D721Med (cell line): ENCODE measurements at places on chromosomes 3 and 15.
A peak's percentile ranks its signal among the peaks of the same experiment; 100 is the strongest.

DNA sequence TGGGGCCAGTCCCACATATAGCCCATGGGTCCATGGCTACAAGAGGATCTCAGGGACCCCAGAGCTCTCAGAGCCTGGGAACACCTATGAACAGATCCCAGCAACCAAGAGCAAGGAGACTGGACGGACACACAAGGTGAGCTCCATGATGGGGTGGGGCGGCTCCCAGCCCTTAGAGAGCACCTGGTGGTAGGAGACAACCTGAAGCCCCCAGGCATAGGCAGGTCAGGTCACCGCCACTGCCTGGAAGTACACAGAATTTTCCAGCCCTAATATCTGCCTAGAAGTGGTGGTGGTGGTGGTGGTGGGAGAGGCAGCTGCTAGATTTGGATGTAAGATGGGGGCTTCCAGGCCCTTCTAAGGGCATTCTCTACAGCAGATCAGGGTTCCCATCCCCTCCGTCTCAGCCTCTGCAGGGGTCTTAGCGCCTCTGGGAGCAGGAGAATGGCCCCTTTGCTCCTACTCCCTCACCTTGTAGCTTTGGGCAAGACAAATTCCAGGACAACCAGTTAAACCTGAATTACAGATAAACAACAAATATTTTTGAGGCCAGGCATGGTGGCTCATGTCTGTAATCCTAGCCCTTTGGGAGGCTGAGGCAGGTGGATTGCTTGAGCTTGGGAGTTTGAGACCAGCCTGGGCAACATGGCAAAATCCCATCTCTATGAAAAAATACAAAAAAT lies 9.2 kb downstream of the SH2D7 start:
- DNase-seq, result no peak

GRCh38 chr15:47349179-47349578 lies 368.1 kb upstream of the SEMA6D start:
- no peak for DNase-seq

DNA sequence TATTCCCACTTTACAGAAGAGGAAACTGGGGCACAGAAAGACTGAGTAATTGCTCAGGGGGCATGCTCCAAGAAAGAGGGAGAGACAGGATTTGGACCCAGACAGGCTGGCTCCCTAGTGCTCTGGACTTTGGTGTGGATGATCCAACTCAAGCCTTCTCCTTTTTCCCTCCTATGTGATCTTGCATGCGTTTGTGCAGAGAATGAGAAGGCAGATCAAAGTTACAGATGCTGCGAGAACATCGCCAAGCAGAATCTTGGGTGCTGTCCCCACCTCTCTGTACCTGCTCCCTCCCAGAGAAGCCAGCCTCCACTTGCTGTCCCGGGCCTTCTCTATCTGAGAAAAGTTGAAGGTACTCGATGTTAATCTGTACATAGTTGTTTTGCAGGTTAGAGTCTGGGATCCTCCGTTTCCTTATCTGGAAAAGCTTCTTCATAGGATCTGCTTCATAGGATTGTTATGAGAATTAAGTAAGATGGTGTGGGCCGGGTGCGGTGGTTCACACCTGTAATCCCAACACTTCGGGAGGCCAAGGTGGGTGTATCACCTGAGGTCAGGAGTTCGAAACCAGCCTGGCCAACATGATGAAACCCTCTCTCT lies 10.2 kb downstream of the GNB5 start:
- DNase-seq, result no peak

- DNase-seq, result no peak
These were observed 75.1 kb downstream of the STAC start for GRCh38 chr3:36455406-36455805.

- DNase-seq, result no peak
These were observed 8.2 kb downstream of the CHST2 start for GRCh38 chr3:143127801-143128200.

DNA sequence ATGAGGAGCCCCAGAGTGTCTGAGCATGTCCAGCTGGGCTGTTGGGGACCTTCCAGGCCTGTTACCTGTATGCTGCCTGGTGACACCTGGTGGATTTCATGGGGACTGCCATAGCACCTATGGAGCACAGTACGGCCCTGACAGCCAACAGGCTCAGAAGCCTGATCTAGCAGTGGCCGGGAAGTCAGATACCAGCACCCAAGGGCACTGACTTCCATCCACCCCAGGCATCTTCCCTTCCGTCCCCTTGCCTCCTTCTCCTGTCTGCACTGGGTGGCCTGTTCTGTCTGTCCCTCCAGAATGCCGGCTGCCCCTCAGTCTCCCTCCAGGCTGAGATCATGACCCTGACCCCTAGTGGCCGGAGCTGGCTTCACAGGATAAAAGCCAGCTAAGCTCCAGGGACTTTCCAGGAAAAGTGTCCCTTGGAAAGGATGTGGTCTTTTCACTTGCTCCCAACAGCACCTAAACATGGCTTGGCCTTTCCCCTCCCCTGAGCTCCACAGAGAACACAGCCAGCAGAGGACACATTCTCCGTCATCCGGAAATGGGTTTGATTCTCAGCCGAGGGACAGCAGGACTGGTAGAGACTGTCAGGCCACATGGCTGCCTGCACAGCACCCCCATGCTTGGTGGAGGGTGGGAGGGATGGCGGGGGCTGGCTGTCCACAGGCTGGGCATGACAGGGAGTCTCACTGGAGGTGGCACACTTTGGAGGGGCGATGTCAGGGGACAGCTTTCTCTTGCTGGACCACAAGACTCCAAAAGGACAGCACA lies 9.5 kb downstream of the RPS17 start:
- DNase-seq, result peak; percentile 59

DNA sequence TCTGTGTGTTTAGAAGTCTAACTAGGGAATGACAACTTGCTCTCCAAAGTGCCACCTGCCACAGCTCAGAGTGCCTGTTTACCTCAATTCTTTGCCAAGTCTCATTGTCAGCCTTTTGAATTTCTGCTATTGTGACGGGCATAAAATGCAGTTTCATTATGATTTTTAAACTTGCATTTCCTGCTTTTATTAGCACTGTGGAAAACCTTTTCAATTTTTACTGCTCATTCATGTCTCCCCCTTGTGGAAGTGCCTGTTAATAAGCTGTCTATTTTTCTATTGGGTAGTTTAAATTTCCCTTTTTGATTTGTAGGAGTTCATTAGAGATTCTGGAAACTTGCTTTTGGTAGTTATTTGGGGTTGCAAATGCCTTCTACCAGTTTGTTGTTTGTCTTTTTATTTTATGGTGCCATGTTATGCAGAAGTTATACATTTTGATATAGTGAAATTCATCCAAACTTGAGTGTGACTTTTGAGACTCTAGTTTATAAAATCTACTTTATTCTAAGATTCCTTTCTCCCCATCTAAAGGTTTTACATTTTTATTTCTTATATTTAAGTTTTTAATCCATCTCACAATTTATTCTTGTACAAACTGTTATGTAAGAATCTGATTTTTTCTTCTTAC lies 53.9 kb upstream of the FRMD4B start:
- DNase-seq, result no peak

- no peak for DNase-seq
These were observed 236.8 kb upstream of the UBE2E2 start for GRCh38 chr3:22966349-22966748.

- DNase-seq, result no peak
These were observed 3.1 kb upstream of the A4GNT start for GRCh38 chr3:138135146-138135832.

DNA sequence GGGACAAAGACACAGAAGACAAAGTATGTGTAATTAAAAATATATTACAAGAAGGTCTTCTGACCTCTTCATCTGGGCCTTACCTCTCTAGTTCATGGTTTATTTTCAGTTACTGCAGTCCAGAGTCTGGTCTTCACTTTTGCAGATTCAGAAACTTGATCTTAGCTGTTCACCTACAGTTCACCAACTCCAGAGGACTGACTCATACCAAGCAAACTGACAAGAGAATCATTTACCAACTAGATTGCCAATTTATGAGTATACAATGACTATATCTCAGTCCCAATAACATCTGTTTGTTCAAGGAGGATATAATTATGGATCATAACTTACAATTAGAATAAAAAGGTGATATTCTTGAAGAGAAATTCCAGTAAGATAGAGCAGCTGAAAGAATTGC lies 9.0 kb downstream of the P2RY1 start:
- no peak for DNase-seq

GRCh38 chr3:139982404-139982803 lies 47.4 kb downstream of the CLSTN2 start:
- no peak for DNase-seq

DNA sequence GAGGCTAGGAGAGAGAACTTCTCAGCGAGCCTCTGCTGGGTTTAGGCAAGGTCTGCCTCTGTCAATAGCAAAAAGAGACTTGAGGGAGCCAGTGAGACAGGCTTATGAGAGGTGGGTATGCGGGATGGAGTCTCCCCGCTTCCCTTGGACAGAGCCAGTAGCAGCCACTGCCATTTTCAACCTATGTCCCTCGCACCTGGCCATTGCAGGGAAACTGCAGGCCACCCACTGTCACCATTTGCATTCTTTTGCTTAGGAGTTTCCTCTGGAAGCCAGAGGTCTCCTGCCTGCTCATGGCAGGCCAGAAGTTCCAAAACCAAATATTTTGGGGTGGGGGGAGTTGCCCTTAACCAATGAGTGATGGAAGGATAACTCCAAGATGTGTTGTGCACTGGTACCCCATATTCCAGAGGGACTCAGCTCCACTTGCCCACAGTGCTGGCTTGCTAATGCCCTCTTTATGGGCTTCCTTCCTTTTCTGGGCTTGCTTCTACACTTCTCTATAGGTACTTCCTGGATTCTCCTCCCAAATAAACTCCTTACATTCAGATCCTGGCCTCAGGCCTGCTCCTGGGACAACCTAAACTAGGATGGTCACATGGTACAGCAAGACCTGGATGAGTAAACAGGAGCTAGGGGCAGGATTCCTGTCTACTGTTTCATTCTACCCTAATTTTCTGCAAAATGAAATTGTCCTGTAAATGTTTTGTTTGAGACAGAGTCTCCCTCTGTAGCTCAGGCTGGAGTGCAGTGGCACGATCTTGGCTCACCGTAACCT lies 108.9 kb upstream of the PROK2 start:
- DNase-seq, result no peak

DNA sequence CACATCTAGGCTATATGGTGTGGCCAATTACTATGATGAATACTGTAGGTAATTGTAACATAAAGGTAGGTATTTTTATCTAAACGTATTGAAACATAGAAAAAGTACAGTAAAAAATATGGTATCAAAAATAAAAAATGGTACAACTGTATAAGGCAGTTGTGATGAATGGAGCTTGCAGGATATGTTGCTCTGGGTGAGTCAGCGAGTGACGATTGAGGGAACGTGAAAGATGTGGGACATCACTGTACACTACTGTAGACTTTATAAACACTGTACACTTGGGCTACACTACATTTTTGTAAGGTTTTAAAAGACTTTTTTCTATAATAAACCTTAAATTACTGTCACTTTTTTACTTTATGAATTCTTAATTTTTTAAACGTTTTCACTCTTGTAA lies 10.3 kb downstream of the CTNNB1 start:
- no peak for DNase-seq

GRCh38 chr15:48962662-48963523 lies 826 bp downstream of the SHC4 start:
- DNase-seq, result no peak

DNA sequence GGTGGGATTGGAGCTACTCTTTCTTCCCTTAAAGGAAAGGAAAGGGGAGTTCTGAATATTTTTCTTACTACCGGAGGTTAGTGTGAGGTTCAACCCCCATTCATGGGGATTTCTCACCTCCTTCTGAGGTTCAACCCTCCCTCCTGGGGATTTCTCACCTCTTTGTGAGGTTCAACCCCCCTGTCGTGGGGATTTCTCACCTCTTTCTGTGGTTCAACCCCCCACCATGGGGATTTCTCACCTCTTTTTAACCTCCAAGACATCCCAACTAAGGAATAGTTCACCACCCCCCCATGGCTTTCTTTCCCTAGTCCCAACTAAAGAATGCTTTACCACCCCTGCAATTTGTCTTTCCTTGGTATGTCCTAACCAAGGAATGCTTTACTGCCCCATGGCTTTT lies 520.3 kb downstream of the EDEM1 start:
- no peak for DNase-seq

GRCh38 chr3:46100812-46101211 lies 73.5 kb upstream of the XCR1 start:
- no peak for DNase-seq

- no peak for DNase-seq
These were observed 20.3 kb upstream of the ZDHHC23 start for GRCh38 chr3:113927556-113927955.

- DNase-seq, result no peak
These were observed 39.8 kb downstream of the CGGBP1 start for GRCh38 chr3:88019024-88019423.

DNA sequence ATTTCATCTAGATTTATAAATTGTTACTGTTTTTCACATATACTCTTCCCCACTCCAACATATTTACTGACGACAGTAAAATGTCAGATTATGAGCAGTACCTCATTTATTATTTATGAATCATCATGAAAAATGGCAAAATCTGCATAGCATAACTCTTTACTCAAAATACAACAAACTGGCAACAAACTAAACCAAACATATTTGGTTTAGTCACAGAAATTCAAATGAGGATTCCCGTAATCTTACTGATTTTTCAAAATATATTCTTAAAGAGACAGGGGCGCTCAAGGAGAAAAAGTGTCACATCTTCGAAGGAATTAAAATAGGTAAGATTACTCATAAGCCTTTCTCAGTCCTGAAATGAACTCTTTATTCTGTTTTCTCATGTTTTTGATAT lies 3.0 kb upstream of the GPR87 start:
- DNase-seq, result no peak

- DNase-seq, result no peak
These were observed 83.7 kb downstream of the ETV5 start for GRCh38 chr3:186025161-186025560.

DNA sequence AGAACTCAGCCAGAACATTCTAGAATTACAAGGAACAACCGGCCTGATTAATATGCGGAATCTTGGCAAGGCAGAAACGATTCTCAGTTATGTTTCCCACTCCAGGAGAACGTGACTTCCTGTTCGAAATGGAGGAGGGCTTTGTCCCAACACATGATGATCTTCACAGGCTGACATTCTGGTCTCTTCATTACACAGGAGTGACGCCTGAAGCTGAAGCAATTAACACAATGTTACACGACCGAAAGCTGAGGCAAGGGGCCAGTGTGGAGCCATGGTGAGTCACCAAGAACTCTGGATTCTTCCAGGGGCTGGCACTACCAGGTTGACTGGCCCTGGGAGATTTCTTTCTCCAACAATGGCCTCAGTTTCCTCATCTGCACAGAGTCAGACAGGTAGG lies 40.9 kb downstream of the RFTN1 start:
- DNase-seq, result no peak

DNA sequence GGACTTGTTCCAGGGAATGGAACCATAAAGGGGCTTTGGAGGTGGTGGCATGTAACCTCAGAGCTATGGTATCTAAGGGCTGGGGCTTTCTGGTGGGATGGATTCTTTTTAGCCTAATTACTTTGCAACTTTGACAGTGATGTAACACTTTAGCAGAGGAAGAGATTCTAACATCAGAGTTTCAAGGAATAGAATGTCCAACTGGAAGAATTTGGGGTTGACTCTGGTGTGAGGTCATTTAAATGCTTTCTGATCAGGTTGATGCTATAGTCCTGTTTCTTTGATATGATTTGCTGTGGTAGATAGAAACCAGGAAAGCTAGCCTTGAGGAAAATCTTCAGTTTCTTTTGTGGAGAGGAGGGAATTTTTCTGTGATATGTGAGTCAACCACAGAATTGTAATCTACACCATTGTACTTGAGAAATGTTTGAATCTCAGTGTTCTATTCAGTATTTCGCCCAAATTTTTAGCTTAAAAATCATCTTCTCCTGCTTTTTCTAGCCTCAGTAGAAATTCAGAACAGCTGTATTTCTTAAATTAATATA lies 40.0 kb downstream of the ATP2C1 start:
- DNase-seq, result no peak
